AG04450 (cell line): ENCODE measurements at places on chromosomes 3 and 15.
A peak's percentile ranks its signal among the peaks of the same experiment; 100 is the strongest.

DNA sequence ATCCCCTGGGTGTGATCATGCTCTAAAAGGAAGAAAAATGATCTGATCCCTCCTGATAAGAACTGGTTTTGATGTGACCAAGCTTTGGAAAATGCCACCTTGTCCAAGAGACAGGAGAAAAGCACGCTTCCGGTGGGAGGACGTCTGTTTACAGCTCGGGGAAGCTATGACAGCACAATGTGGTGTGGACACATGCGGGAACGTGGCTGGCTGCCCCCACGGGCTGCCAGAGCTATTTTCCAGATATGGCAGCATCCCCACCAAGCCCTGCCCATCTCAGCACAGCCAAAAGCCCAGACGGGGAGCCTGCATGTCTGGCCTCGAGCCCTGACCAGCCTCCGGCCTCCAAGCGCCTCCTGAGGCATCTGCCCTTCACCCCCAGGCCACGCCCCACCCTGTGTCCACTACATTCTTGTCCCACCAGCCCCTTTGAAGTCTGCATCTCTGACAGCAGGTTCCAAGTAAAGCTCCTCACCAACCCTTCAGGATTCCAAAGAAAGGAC is 63.2 kb upstream of the HRH1 start:
- no peak for DNase-seq

DNA sequence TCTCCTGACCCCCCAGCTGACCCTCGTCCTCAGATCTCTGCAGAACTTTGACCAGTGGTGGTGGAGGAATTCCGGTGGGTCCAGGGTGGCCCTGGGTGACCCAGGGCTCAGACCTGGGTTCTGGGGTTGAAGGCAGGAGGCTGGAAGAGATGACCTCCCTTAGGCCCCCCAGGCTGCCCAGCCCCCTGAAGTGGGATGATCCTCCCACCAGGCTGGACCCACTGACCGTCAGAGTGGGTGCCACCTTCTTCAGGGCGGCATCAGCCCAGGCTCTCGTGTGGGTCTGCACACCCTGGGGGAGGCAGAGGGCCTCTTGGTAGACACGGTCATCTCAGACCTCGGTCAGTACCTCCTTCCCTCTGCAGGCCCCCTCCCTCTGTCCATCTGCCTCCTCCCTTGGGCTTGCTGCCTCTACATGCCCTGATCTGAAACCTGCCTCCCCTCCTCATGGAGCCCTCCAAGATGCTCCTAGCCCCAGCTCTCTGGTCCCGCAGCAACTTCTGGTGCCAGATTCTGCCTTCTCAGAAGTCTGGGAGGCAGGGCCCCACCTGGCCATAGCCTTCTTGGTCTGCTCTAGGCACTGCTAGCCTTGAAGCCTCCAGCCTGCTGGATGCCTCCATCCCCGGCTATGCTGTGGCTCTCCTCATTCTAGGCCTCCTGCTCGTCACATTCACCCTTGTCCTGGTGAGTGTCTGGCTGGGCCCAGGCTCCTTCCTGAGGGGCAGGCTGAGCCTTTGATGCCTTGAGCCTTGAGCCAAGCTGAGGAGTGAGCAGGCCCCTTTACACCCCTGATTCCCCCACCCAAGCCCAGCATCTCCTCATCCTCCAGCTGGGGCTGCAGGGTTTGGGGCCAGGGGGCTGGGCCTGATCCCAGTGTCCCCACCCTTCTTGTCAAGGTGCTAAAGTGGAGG is 49.1 kb upstream of the CSPG4 start:
- DNase-seq: no peak

- DNase-seq: no peak
Measured at GRCh38 chr3:10526366-10526765, 21.0 kb upstream of the ATP2B2 start.

DNA sequence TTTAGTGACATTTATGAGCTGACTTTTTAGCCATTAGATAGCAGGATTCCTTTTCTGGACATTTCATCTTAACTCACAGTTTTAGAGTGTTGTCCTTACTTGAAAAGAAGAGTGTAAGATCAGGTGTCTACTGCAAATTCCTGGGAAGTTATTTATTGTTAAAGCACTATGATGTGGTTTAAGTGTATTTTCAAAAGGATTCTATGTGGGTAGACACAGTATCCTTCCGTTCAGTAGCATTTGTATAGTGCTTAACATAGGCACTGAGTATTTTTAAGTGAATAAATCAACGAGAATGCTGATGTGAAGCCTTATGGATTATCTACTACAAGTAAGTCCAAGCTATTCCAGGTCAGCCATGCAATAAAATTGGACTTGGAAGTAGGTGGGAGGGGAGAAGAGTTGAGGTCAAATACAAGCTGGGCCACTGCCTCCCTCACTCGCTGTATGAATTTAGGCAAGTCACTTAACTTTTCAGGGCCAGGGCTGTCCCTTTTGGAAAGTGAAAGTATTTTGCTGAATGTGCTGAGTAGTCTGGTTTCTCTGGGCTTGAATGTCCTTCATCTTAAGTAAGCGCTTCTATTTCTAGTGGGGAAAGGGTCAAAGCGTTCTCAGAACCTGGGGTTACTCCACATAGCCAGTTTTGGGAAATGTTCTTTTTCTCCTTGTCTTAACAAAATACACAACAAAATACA is 48.6 kb downstream of the GAP43 start:
- no peak for DNase-seq

- no peak for DNase-seq
Measured at GRCh38 chr15:53324061-53324460, 435.4 kb downstream of the WDR72 start.

GRCh38 chr15:60722328-60723112 is 243.6 kb upstream of the ICE2 start:
- DNase-seq: no peak

DNA sequence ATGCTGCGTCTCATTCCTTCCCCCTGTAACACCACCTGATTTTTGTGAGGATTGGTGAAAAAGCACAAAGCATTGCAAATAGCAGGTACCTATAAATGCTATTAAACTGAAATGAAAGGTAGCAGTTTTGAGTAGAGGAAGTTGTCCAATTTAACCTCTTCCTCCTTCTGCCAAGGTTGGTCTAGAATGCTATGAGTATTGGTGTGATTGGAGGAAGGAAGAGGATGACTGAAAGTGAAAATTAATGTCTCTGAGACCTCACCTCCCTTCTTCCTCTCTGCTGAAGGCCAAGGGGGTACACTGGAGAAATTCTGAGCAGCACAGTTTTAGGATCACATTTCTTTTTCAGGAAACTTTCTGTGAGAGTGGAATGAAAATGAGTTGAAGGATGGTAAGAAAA is 94.4 kb downstream of the DTWD1 start:
- DNase-seq: no peak

DNA sequence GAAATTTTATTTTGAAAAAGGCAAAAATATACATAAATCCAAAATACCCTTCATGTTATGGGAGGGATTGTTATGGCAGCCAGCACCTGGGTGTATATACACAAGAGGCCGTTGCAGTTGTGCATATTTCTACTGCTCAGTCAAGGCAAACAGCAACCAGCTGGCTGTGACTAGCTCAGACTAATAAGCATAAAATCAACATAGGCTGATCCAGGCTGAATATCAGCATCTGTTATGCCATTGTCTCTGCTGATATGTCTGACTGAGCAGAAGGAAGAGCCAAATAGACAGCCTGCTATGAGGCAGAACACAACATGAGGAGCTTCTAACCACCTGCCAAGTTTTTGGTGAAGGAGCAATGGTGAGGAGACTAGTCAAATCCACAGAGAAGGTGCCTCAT is 457.5 kb upstream of the ALCAM start:
- peak; percentile 73 for DNase-seq

GRCh38 chr3:64163755-64164148 is 61.5 kb downstream of the PRICKLE2 start:
- DNase-seq: peak; percentile 74

- no peak for DNase-seq
Measured at GRCh38 chr15:57306944-57307411, 69.3 kb upstream of the CGNL1 start.

- no peak for DNase-seq
Measured at GRCh38 chr3:28328188-28329151, 20.1 kb upstream of the ZCWPW2 start.

GRCh38 chr3:32570421-32571191 is at the start of gene DYNC1LI1:
Gene DYNC1LI1, minus strand, starts transcription at chr3:32570858. Its CDS starts 88 bp downstream, at chr3:32570770.
- peak; percentile 68 for DNase-seq

DNA sequence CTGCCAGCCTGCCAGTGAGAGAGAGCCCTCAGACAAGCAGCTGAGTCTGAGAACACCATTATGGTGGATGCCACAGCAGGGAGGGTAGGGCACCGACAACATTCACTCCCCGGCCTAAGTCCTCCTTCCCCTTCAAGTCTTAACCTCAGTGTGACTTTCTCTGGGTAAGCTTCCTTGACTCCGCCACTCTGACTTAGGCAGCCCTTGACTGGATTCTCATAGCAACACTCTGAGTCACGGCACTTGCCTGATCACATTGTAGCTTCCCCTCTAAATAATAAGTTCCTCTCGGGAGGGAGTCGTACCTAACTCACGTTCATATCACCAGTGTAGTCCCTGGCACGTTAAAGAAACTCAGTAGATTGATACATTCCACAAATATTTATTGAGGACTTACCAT is 180.5 kb downstream of the FOXB1 start:
- DNase-seq: no peak

DNA sequence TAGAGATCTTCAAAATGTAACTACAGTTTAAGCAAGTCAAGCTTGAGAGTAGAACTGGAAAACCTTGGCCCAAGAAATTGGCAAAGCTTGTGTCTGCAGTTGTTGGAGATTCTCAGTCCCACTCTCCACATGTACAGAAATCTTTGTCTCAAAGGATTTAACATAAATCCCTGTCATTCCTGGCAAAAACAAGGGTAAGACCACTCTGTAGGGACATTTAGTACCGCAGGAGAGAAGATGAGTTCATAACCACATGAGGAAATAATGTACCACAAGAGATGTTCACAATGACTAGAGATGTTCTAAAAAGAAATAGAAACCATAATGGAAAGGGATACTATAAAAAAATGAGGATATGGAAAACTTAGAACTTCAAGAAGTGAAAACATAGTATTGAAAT is 73.7 kb downstream of the RAB7A start:
- DNase-seq: no peak

DNA sequence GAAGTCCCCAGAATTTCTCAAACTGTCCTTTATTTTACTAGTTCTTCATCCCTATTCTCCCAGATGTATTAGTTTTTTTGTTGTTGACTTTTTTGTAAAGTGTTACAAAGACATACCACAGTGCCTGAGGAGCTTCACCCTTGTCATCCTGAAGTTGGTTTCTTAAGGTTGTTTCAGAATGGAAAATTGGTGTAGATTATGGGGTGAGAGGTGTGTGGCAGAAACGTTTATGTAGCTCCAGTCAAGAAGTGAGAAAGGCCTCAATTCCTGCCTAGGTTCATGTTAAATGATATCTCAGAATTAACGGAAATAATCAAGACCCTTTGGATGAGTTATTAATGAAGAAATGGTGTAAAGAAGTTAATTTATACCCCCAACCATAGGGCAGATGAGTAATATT is 6.8 kb downstream of the EDEM1 start:
- no peak for DNase-seq

DNA sequence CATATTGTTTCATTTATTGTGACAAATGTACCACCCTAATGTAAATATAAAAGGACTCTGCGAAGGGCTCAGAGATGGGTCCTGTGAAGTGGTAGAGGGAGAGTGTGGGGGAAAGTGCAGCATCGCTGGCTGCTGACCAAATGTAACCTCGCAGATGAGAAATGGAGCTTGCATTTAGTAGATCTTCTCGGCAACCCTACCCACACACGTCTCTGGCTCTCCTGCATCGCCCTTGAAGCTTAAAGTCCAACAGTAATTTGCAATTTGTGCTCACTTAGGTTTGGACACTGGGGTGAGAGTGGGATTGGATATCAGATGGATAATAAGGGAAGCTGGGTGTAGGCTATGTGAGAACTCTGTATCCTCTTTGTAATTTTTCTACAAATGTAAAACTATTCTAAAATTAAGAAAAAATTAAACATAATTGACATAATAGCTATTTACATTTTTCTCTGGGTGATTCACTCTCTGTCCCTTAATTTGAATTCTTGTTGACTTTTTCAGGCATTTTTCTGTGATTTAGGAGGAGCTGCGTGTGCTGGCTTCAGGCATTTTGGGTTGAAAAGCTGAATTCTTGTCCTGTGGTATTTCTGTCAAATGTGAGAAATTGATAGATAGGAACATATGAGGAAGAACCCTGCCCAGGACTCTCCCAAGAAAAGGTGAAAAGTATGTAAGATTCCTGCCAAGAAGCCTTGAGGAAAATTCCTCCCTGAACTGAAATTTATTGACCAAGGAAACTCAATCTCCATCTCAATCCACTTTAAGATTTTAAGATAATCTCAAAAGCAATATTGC is 524.7 kb upstream of the MCTP2 start:
- no peak for DNase-seq

- DNase-seq: no peak
Measured at GRCh38 chr3:19392150-19392549, 243.8 kb downstream of the KCNH8 start.

GRCh38 chr3:194185221-194185620 is 49.3 kb downstream of the HES1 start:
- DNase-seq: no peak

DNA sequence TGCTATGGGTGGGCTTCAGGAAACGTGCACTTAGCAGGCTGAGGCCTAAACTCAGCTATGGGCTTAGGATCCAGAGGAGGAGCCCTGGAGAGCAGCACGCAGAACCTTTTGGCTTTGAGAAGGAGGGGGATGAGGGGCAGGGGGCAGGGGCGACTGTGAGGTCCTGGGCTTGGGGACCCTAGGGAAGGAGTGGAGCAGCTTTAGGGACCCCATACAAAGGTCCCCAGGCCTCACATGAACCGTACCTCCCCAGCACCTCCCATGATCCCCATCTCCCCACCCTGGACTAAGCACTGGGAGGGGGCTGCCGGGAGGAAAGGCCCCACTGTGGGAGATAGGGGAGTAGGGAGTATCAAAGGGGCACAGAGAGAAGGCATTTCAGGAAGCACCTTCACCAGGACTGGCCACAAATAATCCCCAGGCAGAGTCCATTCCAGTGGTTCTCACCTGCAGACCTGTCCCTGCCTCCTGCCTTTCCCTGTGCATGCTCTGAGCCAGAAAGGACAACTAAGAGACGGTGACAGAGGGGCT is 62.0 kb upstream of the KLF13 start:
- DNase-seq: no peak

- DNase-seq: peak; percentile 83
Measured at GRCh38 chr15:63553388-63553791, 43.8 kb upstream of the FBXL22 start.
